ENCODE measurements at places on chromosomes 7 and 10. TPM values are rescaled to one million over a fixed set of nuclear protein-coding genes. Genes with fewer than 3 reads are reported as not detected.

Gene VSIR
- polyA plus RNA-seq: 84.3 TPM

DNA sequence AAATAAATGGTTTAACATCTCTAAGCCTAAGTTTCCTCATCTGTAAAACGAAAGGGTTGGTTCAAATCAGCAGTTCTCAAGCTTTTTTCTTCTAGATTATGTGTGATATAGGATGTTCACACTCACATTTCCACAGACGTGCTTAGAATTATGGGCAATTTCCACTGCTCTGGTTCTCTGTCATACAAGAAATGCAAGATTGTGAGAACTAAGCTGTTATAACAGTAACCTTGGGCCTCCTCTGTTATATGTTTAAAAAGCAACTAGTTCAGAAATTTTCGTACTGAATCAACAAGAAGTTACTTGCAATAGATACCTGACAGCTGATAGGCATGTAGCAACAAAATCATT lies 33.7 kb downstream of the ADD3 start:
- H3K4me3 ChIP-seq: no peak overlapping the region
- no peak for DNase-seq
- H3K27ac ChIP-seq: no peak overlapping the region
- peaks cover 39% of the 10 kb centered on the region for H3K4me1 ChIP-seq
- H3K36me3 ChIP-seq: no peaks in the 10 kb centered on the region
- H3K27me3 ChIP-seq: no peaks in the 10 kb centered on the region

Gene WNT8B
- 0.17 TPM for polyA plus RNA-seq

DNA sequence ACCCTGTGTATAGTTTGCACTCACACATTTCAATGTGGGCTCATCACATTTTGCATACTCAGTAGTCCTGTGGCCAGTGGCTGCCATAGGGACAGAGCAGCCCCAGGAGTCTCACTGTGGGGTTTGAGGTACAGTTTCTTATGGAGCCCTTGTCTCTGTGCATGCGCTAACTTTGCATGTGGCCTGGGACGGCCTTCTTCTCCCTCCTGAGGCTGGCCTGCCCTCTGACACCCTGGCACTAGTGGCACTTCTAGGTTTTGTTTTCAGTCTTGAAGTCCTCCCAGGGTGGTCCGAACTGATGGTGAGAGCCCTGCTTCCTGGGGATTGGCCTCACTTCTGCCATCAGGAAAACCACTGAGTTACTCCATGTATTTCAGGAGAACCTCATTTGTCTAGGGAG lies 21.2 kb downstream of the NACAD start:
- DNase-seq: no peak
- no peak overlapping the region for H3K27ac ChIP-seq
- peaks cover 36% of the 10 kb centered on the region for H3K36me3 ChIP-seq
- H3K4me3 ChIP-seq: no peak overlapping the region
